ENCODE measurements at places on chromosomes 7 and 10.

GRCh38 chr7:81839708-81840369 is 70.0 kb upstream of the HGF start:
- DNase-seq: no peak

DNA sequence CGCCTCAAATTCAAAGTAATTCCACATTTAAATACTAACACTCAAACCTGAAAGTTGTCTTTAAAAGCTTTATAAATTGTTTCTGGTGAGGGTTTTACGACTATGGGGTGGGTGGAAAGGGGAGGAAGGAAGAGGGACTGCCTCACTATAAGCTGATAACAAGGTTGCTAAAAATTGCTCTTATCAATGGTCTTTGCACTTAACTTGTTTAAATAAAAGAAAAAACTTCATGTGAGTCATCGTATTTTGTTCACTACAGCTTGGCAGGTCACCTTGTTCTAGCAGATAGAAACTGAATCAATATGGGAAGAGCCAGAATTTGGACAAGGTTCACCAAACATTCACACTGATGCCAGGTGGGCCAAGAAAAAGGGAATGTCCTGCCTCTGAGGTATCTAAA is 129.2 kb downstream of the TES start:
- DNase-seq: peak; percentile 55

GRCh38 chr10:33819206-33819605 is 484.7 kb upstream of the NRP1 start:
- DNase-seq: peak; percentile 14

- DNase-seq: peak; percentile 17
Measured at GRCh38 chr7:130492523-130493274, 814 bp downstream of the MEST start.

DNA sequence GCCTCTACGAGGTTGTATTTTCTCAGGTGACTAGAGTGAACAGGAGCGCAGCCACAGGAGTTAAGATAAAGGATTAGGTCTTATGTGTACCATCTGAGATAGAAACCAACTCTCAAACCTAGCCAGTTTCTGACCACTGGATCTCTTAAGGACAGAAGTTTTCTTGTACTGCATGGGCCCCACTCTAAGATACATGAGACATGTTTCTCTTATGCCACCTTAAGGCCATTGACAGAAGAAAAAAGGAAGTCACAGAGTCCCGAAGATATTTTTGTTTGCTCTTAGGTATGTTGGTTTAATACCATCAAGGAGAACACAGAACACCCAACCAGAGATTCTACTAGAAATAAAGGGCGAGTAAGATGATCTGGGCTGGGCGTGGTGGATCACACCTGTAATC is 335.8 kb downstream of the FRMD4A start:
- no peak for DNase-seq

GRCh38 chr7:25529320-25529719 is 301.0 kb upstream of the NPVF start:
- DNase-seq: no peak

DNA sequence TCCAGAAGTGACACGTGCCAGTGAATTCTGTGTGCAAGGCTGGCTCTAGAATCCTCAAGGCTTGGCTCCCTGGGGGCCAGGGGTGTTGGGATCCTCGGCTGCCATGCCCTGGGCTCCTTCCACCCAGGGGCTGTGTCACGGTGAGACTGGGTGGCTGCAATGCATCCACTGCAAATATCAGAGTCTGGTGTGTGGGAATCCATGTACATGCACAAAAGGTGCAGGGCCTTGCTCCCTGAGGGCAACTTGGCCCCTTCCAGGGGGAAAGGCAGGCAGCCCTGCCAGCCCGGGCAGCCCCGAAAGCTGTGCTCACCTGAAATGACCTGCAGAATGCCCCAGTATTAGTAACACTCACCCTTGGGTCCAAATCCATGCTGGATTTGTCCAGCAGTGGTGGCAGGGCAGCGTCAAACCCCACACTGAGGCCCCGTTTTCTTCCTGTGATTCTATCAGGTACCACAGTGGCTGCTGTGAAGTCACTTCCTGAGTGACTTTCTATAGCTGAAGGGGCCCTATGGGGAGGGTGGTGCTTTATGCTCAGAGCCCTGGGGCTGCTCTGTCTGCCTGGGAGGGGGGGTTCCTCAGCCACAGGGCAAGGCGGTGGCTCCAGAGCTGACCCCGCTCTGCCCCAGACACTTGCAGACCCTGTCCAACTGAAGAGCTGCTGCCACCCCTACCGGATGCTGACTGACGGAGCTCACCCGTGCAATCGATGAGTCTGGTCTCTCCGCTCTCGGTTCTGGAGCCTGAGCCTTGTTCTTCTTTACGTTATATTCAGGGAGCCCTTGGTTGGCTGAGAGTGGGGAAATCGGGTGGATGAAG is 317.7 kb downstream of the GLRX3 start:
- no peak for DNase-seq

GRCh38 chr7:87219545-87220025 is at the start of gene TMEM243:
TSS of gene TMEM243 (minus strand) at chr7:87219732. CDS start at chr7:87219503, 229 bp downstream.
- DNase-seq: peak; percentile 64

DNA sequence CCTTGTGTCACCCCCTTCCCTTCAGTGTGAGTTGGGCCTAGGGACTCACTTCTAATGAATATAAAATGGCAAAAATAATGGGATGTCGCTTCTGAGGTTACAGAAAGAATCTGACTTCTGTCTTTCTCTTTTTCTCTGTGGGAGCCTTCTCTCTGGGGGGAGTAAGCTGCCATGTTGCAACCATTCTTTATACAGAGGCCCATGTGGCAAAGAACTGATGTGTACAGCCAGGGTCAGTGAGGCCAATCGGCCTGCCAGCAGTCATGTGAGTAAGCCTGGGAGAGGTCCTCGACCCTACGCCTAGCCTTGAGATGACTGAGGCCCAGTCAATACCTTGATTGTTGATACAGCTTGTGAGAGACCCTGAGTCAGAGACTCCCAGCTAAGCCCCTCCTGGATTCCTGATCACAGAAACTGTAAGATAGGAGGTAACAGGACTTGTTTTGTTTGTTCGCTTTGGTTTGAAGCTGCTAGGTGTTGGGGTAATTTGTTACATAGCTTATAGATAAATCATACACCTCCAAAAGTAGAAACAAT is 1.7 kb downstream of the TCAF1 start:
- DNase-seq: no peak

DNA sequence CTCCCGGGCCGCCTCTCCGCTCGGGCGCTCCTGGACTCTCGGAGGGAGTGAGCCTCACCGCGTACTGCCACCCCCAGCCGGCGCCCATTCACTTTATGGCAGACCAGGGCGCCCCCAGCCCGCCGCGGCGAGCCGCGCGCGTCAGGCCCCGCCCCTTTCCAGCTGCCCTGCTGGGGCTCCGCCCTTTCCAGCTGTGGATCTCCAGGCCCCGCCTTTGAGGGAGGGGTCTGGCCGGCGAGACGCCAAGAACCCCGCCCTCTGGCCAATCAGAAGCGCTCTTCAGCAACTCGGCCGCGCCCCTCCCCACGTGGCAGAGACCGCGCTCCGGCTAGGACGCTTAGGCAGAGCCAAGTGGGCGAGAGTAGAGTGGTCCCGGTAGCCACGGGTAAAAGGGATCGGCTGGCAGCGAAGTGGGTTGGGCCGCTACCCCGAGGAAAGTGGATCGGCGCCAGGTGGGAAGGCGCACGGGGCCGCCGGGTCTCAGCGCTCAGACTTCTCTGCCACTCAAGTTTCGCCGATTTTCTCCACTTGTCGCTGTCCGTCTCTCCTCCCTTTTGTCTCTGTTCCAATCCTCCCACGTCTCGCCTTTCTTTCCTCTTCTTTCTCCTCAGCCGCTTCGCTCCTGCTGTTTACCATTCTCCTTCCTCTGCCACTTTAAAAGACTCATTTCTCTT is at the start of gene PITX3:
Gene PITX3 (minus strand): TSS at position 69 of the 674 bp plus-strand sequence. CDS start 9,432 bp downstream, outside the sequence.
- DNase-seq: peak; percentile 91

GRCh38 chr7:43764807-43765491 is 6.5 kb downstream of the BLVRA start:
- DNase-seq: peak; percentile 22

DNA sequence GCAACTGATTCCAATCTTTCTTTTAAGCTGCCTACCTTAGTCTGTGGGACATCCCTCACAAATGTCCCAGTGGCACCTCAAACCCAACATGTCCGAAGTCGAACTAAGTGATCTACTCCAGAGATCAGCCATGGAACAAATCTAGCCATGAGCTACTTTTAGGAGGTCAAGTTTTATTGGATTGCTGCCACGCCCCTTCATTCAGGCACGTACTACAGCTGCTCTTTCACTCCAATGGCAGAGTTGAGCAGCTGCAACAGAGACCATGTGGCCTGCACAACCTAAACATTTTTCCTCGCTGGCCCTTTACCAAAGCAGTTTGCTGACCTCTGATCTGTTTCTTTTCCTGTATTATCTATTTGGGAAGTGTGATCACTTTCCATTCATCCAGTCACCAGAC is 192.4 kb upstream of the CDCA7L start:
- DNase-seq: no peak

DNA sequence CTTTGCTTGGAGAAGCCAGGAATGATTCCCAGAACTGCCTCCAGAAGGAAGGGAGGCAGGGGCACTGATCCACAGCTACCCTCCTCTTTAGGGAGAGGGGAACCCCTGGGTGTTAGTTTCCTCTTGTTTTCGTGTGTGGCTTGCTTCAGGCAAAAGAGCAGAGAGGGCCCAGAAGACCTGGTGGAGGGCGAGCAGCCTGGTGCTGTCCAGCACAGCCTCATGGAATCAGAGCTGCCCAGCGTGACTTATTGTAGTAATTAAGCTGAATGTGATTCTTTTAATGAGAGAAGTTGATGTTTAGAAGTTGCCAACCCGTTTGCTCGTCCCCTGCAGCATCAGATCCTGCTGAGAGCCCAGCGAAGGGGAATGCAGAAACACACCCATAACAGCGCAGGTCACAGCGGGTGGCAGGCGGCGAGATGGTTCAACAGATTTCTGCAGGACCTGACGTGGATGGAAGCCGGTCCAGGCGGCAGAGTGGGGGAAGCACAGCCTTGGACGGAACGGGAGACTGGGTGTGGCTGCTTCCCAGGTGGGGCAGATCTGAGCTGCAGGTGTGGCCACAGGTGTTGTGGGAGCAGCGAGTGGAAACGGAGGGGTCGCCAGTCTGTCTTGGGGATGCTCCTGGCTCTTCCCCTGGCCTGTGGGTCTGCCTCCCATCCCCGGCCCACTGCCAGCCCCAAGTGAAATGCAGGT is 53.7 kb upstream of the SHH start:
- DNase-seq: no peak

DNA sequence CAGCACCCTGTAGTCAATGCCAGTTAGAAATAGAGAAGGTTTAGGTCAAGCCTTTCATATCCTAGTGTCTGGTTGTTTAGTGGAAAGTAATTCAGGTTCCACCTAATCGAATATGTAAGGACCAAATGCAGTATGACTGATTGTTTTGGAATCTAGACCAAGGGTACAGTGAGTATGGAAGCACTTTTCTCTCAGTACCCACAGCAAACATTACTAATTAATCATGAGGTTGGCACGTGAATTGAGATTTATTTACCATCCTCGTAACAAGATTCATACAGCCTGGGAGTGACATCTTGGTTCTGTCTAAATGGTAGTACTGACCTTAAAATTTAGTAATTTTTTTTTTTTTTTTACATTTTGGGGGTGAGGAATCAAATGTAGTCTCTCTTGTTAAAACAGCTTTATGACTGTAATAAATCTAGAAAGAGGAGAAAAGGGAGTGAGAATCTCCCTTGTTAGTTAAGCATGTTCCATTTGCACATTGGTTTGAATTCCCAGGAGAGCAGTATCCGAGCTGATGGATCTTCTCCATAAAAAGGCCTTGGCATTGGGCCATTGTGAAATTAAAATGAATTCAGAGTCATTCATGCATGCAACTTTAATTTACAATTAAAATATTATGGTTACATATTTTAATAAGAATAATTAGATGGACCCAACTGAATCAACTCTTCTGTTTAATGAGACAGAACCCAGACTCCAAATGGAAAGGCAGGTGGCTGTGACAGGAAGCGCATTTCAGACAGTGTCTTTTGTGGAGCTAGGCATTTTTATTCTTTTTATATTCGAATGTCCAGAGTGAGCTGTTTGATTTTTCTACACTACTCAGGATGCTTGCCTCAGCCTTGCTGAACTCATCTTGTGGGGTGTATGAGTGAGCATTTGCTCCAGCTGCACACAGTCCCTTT is 57.6 kb downstream of the SNX10 start:
- DNase-seq: no peak

Data from fibroblast of the aortic adventitia (primary cell).